ENCODE measurements at places on chromosomes 7 and 10.

DNA sequence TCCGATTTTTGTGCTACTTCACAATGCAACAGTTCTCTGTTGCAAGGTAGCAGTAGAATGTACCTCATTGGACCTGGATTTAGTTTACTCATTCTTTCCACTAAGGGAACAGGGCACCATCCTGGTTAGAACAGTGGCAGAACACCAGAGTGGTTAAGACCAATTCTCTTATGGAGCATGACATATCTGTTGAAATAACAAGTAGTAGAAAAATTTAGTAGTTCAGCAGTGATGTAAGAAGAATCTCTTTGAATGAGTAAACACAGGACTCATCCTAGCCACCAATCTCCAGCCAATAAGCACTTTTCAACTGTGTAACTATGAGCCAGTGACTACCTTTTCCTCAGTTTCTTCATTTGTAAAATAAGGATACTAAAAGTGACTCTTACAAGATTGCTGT lies 2.4 kb downstream of the ANKRD22 start:
- no peak for DNase-seq

DNA sequence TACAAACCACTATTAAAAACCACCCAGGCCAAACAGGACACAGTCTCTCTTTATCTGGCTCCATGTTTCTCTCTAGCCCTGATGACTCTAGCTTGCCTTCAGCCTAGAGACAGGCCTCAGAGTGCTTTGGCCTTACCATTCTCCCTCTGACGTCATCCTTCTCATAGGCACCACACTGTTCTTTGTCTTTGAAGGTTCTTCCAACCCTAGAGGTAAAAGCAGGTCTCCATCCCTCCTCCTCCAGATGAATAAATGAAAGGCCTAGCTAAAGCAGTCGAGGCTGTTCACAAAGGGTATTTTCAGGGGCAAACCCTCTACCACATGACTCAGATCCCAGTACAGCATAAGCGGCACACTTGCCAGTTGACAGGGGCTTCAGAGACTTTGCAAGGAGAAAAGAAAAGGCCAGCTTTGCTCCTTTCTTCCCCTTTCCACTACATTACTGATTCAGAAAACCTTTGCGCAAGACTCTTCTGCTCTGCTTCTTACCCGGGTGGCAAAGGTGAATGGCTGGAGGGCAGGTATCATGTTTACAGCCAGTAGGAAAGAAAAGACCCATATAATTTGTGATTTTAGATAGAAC lies 14.8 kb downstream of the NFE2L3 start:
- DNase-seq, result no peak

GRCh38 chr7:8360564-8361153 lies 72.8 kb upstream of the NXPH1 start:
- no peak for DNase-seq

DNA sequence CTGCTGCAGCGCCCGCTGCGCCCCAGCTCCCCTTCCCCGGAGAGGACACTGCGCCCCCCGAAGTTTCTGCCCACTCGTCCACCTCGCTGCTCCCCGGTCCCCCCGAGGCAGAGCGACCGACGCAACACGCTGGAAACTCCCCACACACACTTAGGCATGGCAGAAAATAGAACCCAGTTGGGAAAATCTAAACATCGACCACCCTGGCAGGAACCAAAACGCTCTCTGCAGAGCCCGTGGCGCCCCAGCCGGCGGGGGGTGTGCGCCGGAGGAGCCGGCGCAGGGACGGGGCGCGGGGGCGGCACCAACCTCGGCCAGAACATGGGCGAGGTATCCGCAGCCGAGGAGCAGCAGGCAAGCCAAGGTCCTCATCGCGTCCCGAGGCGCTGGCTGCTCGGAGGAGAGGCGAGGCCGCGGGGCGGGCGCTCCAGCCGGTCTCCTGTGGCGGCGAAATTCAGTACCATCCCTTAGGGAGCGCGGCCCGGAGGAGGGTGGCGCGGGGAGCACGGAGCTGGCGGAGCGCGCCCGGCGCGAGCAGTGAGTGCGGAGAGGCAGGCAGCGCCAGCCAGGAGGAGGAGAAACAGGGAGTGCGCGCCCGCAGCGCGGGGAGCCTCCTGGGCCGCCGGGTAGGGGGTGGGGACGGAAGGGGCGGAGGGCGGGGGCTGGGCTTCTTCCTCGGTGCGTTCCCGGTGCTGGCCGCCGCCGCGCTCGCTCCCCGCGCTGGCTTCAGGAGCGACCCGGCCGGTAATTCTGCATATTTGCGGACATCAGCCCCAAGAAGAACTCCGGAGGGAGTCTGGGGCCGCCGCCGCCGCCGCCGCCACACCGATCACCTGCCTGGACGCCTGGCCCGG lies 789 bp downstream of the PDGFA start:
- DNase-seq, result peak; percentile 45

- no peak for DNase-seq
These were observed 235.0 kb upstream of the IGFBP3 start for GRCh38 chr7:46156086-46156485.

DNA sequence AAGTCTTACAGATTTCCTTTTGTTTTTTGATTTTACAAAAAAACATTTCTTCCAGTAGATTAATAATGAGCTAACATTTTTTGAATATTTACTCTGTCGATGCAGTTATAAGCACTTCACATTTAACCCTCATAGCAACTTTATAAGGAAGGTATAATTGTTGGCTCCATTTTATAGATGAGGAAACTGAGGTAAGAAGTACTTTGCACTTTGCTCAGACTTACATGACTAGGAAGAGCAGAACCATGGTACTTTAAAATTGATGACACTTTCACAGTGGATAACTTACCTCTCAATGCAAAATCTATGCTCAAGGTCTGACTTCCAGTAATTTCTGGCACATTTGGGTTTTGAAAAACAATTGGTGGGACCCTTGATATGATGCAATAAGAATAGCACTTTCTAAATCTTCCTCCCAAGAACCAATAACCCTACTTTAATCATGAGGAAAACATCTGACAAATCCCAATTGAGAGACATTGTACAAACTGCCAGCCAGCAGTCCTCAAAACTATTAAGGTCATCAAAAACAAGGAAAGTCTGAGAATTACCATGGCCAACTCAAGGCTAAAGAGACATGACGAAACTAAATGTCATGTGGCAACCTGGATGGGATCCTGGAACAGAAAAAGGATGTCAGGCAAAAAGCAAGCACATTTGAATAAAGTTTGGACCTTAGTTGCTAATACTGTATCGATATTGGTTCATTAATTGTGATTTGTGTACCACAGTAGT lies 72.6 kb downstream of the RALA start:
- DNase-seq, result no peak

- no peak for DNase-seq
These were observed 279.9 kb upstream of the NEBL start for GRCh38 chr10:21176934-21177480.

DNA sequence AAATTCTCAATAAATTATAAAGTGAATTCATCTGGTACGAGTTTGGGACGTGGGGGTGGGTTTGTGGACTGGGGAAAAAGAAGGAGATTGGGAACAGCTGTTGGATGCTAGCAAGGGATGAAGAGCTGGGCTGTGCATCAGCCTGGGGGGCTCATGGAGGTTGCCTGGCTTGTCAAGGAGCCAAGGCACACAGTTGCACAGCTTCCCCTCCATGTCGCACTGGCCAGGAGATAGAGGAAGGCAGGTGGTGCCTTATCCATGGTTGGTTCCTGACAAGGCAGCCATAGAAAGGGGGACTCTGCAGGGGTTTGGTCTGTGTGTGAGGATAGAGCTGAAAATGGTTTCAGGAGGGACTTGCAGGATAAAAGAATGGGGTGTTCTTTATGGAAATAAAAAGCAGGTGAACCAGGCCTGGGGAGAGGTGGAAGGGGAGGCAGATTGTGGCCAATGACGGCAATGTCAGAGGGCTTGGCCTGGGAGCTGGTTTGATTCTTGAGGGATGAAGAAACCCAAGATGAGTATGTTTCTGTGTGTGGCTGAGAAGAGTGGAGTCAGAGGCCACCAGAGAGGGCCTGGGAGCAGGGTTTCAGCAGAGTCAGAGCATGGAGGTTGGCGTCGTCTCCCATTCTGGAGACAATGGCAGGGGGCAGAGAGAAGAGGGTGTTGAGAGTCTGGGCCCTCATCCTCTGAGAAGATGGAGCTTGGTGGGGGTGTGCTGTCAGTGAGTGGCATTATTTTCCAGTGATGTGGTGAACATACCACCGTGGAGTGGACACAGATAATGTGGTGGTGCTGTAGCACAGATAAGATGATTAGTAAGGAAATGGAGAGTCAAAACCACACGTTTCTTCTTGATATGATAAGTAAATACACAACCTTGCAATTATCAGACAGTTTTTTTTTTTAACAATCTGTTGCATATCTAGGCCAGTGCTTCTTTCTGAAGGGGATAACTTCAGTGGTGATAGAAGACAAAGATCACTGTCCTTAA lies 108.2 kb downstream of the PTPN20 start:
- DNase-seq, result no peak
